Uterus (tissue), 4 donors: ENCODE measurements at places on chromosomes 3 and 15. TPM values are rescaled to one million over a fixed set of nuclear protein-coding genes. Genes with fewer than 3 reads are reported as not detected.

ALAS1 gene
- total RNA-seq, result 39.3 TPM

CIP2A gene
- 8.2 TPM for total RNA-seq

TNFAIP8L3 gene
- total RNA-seq, result 20.0 TPM

ARPP19 gene
- total RNA-seq, result 167 TPM

GOLGA6L10 gene
- total RNA-seq, result 6.2 TPM

SERINC4 gene
- total RNA-seq, result 0.49 TPM

- DNase-seq, result no peak
Measured at GRCh38 chr3:13891492-13892073, 11.7 kb upstream of the WNT7A start.

DNA sequence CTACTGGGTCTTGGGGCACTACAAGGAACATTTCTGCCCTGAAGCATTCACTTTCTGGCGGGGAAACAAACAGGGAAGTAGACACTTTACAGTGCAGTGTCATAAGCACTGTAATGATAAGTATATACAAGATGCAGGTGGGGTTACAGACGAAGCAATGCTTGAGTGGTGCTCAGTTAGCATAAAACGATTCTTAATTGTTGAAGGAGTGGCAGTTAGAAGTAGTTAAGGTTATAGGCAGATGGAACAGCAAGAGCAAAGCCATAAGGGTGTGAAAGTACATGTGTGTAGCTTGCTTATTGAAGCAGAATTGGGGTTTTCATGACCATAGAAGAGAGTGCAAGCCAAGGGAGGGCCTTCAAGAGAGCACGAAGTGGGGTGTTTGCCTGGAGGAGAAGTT lies 46.2 kb downstream of the SLC25A26 start:
- DNase-seq, result no peak

DNA sequence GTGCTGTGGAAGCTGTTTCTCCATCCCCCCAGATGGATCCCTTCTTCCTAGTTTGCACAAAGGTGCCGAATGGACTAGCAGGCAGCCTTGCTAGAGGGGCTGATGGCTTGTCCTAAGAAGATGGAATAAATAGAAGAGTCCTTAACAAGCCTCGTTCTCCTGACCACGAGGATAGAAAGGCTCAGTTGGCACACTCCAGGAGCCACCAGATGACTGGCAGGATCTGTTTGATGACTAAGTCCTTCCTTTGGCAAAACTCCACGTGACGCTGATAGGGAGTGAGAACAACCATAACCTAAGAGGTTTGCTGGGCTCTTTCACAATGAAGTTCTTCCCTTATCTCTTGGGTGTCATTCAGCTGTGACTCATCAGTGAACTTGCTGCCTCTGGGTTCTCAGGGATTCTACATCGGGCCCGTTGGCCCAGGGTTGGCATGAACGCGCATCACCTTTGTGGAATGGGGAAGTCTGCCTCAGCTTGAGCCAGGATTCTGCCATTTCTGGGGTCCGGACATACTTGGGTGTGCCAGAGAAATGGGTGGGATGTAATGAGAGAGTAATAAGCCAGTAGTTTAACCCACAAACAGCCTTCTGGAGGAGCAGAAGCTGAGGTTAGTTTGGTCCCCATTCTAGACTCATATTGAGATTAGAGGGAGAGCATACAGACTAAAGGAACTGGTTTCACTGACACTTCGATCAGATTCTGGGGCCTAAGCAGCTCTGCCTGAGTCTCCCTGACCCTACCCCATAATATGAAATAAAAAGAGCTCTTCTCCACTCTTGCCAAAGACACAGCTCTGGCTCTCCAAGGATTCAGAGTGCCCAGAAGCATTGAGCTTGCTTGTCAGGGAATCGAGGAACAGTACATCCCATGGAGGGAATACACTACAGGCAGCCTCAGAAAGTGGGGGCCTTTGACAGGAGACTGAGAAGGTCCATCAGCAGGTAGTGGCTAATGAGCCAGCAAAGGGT lies 2.0 kb upstream of the MELTF start:
- DNase-seq, result peak; percentile 97

DNA sequence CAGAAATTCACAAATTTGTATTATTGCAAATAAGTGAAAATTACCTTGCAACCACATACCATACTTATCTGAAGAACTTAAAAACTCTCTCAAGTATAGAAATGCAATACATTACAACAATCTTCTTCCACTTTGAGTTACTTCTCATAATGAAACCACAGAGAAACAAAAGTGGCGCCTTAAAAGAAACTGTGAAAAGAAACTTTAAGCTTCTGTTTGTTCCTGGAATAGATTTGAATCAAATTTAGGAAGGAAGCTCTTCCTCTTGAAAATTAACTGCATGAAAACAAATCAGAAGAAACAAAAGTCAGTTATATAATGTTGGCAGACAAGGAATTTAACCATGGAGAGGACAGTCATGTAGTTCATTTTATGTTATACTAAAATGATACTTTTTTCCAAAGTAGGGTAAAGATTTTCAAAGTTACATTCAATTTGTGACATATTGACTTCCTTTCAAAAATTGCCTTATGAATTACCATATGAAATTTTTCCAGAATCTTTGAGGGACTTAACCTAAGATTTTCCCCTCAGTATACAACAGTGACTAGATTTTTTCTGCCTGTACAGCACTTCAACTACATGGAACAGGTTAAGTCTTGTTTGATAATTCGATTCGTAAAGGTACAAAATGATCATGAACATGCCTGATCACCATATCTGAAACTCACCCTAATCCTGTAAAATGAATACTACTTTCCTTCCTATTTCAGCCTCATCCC lies 57.6 kb upstream of the TNFSF10 start:
- no peak for DNase-seq

GRCh38 chr15:51750792-51751696 lies at the start of gene TMOD2:
TMOD2 (plus strand) TSS chr15:51751597; CDS start chr15:51766442, 14,845 bp downstream.
- DNase-seq, result peak; percentile 29

GRCh38 chr3:124263168-124263567 lies 271.2 kb upstream of the ROPN1 start:
- DNase-seq, result no peak

DNA sequence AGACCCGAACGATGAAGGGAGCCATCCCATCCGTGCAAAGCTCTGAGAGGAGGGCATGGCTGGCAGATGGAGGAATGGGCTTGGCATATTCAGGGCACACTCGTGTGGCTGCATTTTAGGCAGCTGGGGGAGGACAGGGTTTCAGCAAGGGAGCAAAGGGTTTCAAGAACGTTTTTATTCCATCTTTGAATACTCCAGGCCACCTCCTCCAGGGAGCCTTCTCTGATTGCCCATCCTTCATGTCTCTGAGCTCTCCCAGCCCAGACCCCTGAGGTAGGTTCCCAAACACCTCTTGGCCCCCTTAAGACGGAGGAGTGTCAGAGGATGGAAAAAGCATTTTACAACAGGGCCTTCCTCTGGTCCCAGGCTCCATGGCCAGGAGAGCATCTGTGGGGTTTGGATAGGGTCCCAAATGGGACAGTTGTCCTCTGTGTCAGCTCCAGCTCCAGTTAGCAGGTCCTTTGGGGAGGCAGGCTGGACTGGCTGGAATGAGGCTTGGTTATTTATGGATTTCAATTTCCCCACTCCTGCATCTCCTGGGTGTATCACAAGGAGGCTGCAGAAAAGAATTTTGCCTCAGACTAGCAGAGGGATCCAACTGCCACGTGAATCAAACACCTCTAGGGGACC lies 17.7 kb upstream of the SLC6A1 start:
- DNase-seq, result no peak

DNA sequence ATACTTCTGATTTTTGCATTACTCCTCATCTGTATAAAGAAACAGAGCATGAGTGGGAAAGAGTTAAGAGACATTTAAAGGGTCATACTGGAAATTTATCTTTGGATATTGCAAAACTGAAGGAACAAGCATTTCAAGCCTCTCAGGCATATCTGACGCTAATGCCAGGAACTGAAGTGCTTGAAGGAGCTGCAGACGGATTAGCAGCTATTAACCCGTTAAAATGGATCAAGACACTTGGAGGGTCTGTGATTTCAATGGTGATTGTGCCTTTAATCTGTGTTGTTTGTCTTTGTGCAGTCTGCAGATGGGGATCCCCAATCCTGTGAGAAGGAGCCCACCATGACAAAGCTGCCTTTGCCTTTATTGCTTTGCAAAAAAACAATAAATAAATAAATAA lies 202.5 kb upstream of the UBE3A start:
- DNase-seq, result no peak

DNA sequence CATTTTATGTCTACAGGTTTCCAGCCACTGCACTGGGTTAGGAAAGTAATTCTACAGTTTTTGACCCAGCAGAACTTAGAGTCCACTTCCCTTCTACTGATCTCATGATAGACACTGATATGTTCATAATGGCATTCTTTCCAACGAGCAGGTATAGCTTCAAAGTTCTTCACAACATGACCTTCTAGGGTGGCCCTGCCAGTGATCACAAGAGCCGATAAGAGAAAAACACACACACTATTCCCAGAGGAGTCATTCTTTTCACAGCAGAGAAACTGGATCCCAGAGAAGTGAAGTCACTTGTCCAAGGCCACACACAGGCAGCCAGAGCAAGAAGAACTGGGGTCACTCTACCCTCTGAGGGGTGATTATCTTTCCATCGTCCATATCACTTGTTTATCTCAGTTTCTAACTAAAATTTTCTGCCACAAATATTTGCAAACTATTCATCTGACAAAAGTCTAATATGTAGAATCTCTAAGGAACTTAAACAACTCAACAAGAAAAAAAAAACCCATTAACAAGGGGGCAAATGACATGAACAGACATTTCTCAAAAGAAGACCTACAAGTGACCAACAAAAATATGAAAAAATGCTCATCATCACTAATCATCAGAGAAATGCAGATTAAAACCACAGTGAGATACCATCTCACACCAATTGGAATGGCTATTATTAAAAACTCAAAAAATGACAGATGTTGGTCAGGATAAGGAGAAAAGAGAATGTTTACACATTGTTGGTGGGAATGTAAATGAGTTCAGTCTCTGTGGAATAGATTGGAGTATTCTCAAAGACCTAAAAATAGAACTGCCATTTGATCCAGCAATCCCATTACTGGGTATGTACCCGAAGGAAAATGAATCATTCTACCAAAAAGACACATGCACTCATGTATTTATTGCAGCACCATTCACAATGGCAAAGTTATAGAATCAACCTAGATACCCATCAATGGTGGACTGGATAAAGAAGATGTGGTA lies 31.5 kb downstream of the SPTSSB start:
- no peak for DNase-seq

DNA sequence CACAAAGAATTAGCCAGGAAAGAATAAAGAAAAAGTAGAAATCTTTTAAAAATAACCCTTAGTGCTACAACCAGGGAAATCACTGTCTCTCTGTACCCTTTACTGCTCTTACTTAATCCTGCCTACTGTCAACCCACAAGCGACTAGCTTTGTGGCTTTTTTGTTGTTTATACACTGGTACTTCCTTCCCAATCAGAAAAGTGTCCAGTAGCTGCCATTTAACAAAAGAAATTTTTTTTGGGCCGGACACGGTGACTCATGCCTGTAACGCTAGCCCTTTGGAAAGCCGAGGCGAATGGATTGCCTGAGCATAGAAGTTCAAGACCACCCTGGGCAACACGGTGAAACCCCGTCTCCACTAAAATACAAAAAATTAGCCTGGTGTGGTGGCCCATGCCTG lies 13.8 kb upstream of the FAM219B start:
- DNase-seq, result no peak

DNA sequence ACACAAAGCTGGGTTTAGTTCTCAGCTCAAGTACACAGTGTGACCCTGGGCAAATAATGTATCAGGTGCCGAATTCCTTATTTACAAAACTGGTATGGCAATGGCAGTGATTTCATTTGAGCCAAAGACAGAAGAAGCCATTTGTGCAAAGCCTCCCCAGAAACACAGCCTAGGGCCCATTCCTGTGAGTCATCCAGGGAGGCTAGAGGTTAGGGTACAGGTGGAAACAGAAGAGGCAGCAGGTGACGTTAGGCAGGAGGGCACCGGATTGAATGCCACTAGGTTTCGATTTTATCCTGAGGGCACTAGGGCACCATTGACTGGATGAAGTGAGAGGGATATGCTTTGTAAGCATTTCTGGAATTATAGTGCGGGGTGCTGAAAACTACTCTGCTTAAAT lies 766.9 kb upstream of the NR2F2 start:
- no peak for DNase-seq

- no peak for DNase-seq
Measured at GRCh38 chr3:82954486-82954885, 1193.0 kb upstream of the GBE1 start.

GRCh38 chr3:66236281-66236680 lies 15.5 kb downstream of the SLC25A26 start:
- no peak for DNase-seq

- no peak for DNase-seq
Measured at GRCh38 chr3:145902166-145902565, 258.8 kb downstream of the PLOD2 start.

- DNase-seq, result no peak
Measured at GRCh38 chr3:77259694-77260093, 219.8 kb downstream of the ROBO2 start.

DNA sequence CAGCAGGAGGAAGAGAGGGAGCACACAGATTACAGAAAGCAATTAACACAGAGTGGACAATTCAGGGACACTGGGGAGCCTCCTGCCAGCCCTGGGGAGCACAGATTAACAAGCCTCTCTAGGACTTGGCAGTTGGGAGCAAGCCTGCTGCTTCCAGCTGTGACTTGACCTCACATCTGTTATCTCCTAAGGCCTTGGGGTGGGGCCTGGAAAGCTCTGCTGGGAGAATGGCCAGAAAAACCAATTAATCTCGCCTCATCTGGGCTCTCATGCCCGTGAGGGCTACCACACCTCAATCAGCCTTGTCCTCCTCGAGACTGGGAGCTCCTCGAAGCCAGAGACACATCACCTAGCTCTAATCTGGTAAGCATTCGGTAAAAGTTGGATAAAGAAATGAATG lies 39.1 kb downstream of the SEMA5B start:
- no peak for DNase-seq

- DNase-seq, result no peak
Measured at GRCh38 chr3:185280572-185281365, 26.9 kb upstream of the EHHADH start.

- no peak for DNase-seq
Measured at GRCh38 chr3:186105543-186105942, 3.3 kb downstream of the ETV5 start.
